ENCODE measurements at places on chromosomes 4 and X.

GRCh38 chr4:83251447-83251830 lies 33.2 kb downstream of the COQ2 start:
- no peak for DNase-seq

- no peak for DNase-seq
Observed at GRCh38 chr4:182155806-182156205, 87.4 kb upstream of the TENM3 start.

DNA sequence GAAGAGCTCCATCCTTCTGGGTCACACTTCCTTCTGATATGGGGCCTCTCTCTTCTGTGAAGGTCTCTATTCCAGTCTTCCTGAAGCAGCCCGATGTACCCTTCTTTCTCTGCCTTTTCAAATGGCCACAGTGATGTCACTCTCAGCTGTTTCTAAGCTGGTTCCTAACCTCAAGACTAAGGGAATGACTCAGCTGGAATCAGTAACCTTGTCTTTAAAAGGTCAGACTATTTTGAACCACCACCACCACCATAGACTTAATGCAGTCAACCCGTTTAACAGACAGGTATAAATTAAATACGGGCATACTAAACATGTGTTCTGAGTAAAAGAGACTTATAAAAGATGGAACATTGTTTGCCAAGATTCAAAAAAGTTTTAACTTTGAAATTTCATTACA lies 121.0 kb downstream of the PPA2 start:
- no peak for DNase-seq

DNA sequence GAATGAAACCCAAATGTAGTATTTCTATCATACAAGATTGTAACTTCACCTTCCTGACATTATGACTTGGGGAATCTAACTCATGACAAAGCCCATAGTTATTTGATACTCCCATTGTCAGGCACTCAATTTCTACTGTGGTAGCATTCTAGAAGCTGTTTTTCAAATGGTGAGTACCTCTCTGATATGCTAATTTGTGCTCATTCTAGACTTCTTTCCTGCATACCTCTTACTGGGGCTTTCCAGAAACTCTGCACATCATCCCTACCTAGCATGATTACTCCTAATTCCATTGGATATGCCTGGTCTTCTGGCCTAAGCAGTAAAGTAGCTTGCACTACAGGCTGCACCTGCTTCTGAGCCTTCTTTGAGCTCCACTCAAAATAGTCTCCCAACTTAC lies 50.4 kb upstream of the TMEM184C start:
- DNase-seq: no peak

DNA sequence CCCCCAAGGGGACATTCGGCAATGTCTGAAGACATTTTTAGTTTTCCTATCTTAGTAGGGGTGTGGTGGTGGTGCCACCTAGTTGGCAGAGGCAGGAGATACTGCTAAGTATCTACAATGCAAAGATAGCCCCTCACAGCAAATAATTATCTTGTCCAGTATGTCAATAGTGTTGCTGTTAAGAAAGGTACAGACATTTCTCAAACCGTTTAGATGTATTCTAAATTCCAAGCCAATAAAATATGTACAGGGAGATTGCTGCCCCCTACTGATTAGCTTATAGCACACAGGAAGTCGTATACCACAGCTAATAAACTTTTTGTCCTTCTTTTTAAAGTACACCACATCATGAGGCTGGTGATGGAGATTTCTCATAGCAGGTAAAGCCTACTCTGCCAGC lies 260.5 kb downstream of the TMA16 start:
- no peak for DNase-seq

DNA sequence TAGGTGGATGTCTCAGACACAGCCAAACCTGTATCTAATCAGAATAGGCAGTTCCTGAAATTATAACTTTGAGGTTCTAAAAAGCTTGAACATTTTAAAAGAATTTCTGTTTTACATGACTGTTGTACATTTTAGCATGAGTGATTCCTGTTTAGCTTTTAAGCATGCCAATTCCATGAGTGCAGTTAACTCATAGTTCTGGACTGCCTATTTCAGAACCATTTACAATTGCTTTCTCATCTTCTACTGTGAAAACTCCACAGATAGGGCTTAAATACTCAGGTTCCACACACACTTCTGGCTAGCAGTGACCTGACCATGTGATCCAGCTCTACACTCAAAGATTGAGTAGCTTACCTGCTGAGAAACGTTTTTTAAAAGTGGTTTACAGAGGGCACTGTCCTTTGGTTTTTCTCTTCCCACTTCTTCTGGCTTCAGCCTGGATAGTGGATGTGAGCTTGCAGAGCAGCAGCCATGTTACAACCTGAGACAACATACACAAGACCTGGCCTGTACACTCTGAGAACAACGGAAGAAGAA lies 280.8 kb downstream of the ANKRD50 start:
- no peak for DNase-seq

- DNase-seq: no peak
Observed at GRCh38 chrX:111264385-111264784, 5.9 kb downstream of the CAPN6 start.

DNA sequence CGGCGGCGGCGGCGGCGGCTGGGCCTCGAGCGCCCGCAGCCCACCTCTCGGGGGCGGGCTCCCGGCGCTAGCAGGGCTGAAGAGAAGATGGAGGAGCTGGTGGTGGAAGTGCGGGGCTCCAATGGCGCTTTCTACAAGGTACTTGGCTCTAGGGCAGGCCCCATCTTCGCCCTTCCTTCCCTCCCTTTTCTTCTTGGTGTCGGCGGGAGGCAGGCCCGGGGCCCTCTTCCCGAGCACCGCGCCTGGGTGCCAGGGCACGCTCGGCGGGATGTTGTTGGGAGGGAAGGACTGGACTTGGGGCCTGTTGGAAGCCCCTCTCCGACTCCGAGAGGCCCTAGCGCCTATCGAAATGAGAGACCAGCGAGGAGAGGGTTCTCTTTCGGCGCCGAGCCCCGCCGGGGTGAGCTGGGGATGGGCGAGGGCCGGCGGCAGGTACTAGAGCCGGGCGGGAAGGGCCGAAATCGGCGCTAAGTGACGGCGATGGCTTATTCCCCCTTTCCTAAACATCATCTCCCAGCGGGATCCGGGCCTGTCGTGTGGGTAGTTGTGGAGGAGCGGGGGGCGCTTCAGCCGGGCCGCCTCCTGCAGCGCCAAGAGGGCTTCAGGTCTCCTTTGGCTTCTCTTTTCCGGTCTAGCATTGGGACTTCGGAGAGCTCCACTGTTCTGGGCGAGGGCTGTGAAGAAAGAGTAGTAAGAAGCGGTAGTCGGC lies 528 bp downstream of the FMR1 start:
- DNase-seq: no peak

- no peak for DNase-seq
Observed at GRCh38 chr4:166538491-166539005, 665.5 kb downstream of the TLL1 start.

- DNase-seq: no peak
Observed at GRCh38 chr4:8728536-8729407, 136.2 kb downstream of the CPZ start.

- no peak for DNase-seq
Observed at GRCh38 chr4:140213116-140213515, 59.1 kb upstream of the MAML3 start.

DNA sequence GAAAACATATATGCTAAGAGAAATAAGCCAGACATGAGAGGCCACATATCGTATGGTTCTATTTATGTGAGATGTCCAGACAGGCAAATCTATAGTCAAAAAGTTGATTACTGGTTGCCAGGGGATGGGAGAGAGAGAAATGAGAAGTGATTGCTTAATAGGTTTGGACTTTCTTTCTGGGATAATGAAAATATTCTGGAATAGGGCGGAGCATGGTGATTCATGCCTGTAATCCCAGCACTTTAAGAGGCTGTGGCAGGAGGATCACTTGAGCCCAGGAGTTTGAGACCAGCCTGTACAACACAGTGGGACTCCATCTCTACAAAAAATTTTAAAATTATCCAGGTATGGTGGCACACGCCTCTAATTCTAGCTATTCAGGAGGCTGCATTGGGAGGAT lies 22.4 kb downstream of the RBM47 start:
- no peak for DNase-seq

DNA sequence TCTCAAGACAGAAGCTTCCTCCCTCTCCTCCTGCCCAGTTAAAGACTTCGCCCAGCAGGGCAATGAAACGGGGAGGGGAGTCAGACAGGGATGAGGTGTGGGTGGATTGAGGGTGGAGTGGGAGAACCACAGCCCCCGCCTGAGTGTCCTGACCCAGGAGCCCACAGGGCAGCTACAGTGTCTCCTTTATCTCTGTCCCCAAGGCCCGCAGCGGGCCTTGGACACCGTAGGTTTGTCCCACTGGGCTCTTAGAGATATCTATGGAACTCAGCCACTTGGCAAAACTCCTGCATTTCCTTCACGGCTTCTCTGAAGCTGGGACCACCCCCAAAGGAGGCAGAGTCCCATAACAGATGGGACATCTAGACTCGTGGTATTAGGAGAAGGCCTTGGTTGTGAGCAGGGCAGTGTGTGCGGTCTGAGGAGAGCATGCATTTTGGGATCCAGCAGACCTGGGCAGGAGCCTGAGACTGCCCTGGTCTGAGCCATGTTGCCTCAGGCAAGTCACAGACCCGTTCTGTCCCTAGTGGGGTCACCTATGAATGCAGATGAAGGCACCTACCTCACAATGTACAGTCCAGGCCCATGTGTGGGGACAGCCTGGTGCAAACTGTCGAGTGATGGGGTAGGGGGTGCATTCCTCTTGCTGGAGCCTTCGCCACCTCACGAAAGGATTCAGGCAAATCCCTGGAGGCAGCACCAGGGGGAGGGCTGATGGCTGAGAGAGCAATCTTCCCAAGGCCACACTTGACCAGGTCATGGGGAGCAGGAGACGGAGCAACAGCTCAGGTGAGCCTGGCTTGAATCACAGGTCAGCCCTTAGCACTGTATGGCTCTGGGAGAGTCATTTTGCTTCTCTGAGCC lies 225.7 kb upstream of the PSAPL1 start:
- no peak for DNase-seq

GRCh38 chrX:51334276-51334675 lies 1.7 kb downstream of the NUDT10 start:
- DNase-seq: no peak

- no peak for DNase-seq
Observed at GRCh38 chrX:153780678-153781427, at the start of gene SRPK3. Gene SRPK3, plus strand, starts transcription at chrX:153781041. Its CDS starts 46 bp downstream, at chrX:153781087.

DNA sequence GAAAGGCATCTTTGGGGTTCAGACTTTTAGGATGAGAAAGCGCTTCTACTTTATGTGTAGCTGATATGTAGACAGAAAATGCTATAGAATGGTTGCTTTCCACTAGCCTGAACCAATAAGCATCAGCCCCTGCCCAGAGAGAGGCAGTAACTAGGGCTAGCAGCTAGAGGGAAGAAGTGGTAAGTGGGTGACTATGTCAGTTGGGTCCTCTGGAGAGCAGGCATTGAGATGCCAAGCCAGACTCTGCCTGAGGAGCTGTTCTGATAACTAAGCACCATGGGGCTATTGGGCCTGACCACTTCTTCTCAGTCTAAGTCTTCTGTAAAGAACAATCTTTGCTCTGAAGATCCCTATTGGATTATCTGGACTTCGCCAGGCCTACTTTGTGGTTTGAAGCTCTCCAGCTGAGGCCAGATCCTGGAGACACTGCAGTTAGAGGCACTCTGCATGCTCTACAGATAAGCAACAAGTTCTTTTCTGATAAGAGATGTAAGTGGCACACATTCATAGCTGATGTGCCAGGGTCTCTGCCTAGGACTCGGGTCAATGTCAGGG lies 146.1 kb downstream of the RBM46 start:
- DNase-seq: no peak

DNA sequence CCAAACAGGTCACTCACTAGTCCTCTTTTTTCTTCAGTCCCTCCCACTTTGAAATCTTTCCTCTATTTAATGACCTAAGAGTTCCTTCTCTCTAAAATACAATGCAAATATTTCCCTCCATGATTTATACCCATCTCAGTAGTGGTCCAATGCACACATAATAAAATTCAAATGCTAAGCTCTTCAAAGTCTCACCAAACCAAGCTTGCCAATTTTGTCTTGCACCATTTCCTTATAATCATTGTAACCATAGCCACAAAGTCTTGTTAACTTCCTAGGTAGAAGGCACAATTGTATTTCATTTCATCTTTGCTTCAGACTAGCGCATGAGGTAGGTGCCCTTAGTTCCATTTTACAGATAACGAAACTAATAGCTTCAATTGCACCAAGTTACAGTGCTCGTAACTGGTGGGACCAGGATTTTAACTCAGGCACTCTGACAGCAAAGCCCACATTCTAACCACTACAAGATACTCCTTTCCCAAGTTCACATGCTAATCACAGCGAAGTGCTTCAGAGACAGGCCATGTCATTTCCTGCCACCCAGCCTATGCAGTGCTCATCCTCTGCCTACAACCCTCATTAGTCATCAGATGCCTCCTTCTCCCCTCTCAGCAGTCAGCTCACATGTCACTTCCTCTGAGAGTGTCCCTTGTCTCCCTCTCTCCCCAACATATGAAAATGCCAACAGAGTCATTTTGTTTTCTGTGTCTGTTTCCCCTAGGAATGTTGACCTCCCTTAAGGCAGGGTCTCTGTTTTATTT lies 66.9 kb upstream of the PPARGC1A start:
- no peak for DNase-seq

DNA sequence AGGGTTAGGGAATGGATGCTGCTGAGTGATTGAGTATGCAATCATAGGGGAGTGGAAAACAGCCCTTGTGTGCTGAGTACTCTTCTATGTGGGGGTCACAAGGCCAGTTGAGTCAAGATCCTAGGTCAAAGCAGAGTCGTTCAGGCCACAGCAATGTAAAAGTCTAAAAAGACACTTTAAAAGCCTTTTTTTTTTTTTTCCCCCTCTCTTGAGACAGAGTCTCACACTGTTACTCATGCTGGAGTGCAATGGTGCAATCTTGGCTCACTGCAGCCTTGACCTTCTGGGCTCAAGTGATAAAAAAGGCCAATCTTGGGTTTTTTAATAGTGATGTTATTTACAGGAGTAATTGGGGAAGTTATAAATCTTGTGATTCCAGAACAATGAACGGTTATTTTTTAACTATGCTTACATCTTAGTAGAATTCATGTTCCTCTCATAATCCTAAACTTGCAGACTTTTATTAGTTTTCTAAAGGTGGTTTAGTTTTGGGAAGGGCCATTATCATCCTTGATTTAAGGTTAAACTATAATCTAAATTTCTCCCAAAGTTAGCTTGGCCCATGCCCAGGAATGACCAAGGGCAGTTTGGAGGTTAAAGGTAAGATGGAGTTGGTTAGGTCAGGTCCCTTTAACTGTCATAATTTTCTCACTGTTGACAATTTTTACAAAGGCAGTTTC lies 82.2 kb upstream of the BMP2K start:
- DNase-seq: no peak

DNA sequence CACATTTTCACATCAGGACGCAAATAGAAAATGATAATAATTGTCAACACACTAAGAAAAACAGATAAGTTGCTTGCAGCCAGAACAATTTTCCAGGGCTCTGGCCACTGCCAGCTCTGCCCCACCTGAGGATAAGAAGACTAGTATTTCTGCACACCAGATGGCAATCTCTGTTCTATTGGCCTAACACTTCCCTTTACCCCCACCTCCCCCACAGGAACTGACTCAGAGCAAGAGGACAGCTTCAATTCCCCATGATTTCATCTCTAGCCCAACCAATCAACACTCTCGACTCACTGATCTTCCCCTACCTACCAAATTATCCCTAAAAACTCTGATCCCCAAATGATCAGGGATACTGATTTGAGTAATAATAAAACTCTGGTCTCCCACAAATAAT lies 164.0 kb downstream of the SMARCA1 start:
- no peak for DNase-seq

GRCh38 chr4:151455212-151455611 lies 46.2 kb downstream of the FHIP1A start:
- no peak for DNase-seq

Data from NCI-H2081 treated with DMSO at 0.1 percent for 48 hours (cell line).